ENCODE measurements at places on chromosomes 2 and 18. TPM values are rescaled to one million over a fixed set of nuclear protein-coding genes. Genes with fewer than 3 reads are reported as not detected.

GRCh38 chr18:55078303-55078932, 119.2 kb upstream of the CCDC68 start:
- no peak for DNase-seq
- H3K36me3 ChIP-seq: no peaks in the 10 kb centered on the region
- no peaks in the 10 kb centered on the region for H3K27me3 ChIP-seq
- H3K4me1 ChIP-seq: no peaks in the 10 kb centered on the region
- H3K27ac ChIP-seq: no peak overlapping the region

- DNase-seq: no peak
- H3K4me1 ChIP-seq: no peaks in the 10 kb centered on the region
- no peaks in the 10 kb centered on the region for H3K36me3 ChIP-seq
- H3K27me3 ChIP-seq: peaks cover 6% of the 10 kb centered on the region
- H3K27ac ChIP-seq: no peak overlapping the region
These were observed 113.7 kb upstream of the NRP2 start for GRCh38 chr2:205568620-205569019.

DNA sequence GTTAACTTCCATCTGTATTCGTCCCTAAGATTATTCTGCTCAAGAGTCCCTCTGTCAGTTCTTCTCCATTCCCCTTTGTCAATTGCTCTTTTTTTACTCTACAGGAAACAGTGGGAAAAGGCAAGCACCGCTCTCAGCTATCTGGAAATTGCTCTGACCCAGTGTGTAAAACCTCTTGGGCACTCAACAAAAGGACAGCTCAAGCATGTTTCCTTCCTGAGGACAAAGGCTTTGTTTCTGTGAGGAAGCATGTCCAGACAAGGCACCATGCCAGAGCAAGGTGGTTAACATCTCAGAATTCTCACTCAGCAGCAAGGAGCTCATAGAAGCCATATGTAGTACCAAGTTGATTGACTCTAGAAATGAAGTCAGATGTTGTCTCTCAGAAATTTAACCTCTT, 735.6 kb downstream of the TSN start:
- no peaks in the 10 kb centered on the region for H3K36me3 ChIP-seq
- DNase-seq: no peak
- H3K27ac ChIP-seq: no peak overlapping the region
- no peaks in the 10 kb centered on the region for H3K4me1 ChIP-seq
- no peak overlapping the region for H3K4me3 ChIP-seq

The PFN4 gene
- not detected for total RNA-seq

GRCh38 chr2:69489793-69490192, 52.6 kb upstream of the NFU1 start:
- DNase-seq: no peak
- H3K36me3 ChIP-seq: peaks cover 71% of the 10 kb centered on the region
- H3K4me1 ChIP-seq: peaks cover 34% of the 10 kb centered on the region
- H3K27me3 ChIP-seq: no peaks in the 10 kb centered on the region
- H3K27ac ChIP-seq: peak overlapping the region; percentile 76

DNA sequence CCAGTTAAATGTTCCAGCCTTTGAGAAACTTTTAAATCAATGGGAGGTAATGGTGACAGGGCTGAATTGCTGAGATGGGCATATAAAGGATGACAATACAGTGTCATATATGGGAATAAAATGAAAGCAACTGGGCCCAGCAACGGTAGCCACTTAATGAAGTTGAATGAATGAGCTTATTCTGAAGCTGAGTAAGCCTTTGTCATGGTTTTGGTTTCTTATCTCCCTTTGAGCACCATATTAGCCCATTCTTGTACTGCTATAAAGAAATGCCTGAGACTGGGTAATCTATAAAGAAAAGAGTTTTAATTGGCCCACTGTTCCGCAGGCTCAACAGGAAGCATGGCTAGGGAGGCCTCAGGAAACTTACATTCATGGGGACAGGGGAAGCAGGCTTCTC, 3.5 kb upstream of the THUMPD2 start:
- H3K4me3 ChIP-seq: no peak overlapping the region
- H3K27me3 ChIP-seq: peaks cover 8% of the 10 kb centered on the region
- DNase-seq: no peak
- peaks cover 33% of the 10 kb centered on the region for H3K4me1 ChIP-seq
- peaks cover 6% of the 10 kb centered on the region for H3K36me3 ChIP-seq
- H3K27ac ChIP-seq: no peak overlapping the region

GRCh38 chr18:27005589-27005988, 140.1 kb upstream of the AQP4 start:
- no peak overlapping the region for H3K27ac ChIP-seq
- no peak overlapping the region for H3K4me3 ChIP-seq
- H3K36me3 ChIP-seq: no peaks in the 10 kb centered on the region
- DNase-seq: no peak
- H3K27me3 ChIP-seq: no peaks in the 10 kb centered on the region

The SLC23A3 gene
- total RNA-seq: 2.3 TPM

GRCh38 chr18:32552421-32553030, 81.8 kb upstream of the GAREM1 start:
- H3K27ac ChIP-seq: no peak overlapping the region
- no peak overlapping the region for H3K4me3 ChIP-seq
- H3K36me3 ChIP-seq: no peaks in the 10 kb centered on the region
- DNase-seq: peak; percentile 71
- H3K4me1 ChIP-seq: peaks cover 1% of the 10 kb centered on the region

- peak; percentile 1 for DNase-seq
- H3K27ac ChIP-seq: no peak overlapping the region
These were observed 31.2 kb downstream of the ASB1 start for GRCh38 chr2:238457927-238458324.

DNA sequence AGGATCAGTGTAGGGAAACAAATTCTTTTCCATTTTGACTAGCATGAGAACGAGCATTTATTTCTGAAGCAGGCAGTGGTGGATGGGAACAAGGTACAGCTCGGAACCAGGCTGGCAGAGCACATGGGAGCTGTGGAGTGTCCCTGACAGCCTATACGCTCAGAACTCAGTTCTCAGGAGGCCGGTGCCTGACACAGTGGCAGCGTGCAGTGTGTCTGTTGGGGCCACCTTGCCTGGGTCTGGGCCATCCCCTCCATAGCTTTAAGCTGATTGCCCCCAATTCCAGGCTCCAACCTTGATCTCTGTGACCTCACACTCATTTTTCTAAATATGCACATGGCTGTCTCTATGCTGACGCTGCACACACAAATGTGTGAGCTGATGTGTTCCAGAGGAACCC, 54.5 kb upstream of the ATG16L1 start:
- H3K27me3 ChIP-seq: no peaks in the 10 kb centered on the region
- H3K4me3 ChIP-seq: no peak overlapping the region
- H3K27ac ChIP-seq: no peak overlapping the region

GRCh38 chr2:143974262-143974661, 545.7 kb downstream of the ZEB2 start:
- no peak overlapping the region for H3K4me3 ChIP-seq
- no peaks in the 10 kb centered on the region for H3K4me1 ChIP-seq
- H3K27ac ChIP-seq: no peak overlapping the region
- no peaks in the 10 kb centered on the region for H3K27me3 ChIP-seq
- H3K36me3 ChIP-seq: no peaks in the 10 kb centered on the region
- DNase-seq: no peak

The APCDD1 gene
- not detected for total RNA-seq

GRCh38 chr2:177193240-177193639, 19.4 kb upstream of the HNRNPA3 start:
- no peaks in the 10 kb centered on the region for H3K36me3 ChIP-seq
- no peak overlapping the region for H3K27ac ChIP-seq
- H3K4me3 ChIP-seq: no peak overlapping the region
- no peak for DNase-seq
- no peaks in the 10 kb centered on the region for H3K27me3 ChIP-seq
- H3K4me1 ChIP-seq: peaks cover 6% of the 10 kb centered on the region

DNA sequence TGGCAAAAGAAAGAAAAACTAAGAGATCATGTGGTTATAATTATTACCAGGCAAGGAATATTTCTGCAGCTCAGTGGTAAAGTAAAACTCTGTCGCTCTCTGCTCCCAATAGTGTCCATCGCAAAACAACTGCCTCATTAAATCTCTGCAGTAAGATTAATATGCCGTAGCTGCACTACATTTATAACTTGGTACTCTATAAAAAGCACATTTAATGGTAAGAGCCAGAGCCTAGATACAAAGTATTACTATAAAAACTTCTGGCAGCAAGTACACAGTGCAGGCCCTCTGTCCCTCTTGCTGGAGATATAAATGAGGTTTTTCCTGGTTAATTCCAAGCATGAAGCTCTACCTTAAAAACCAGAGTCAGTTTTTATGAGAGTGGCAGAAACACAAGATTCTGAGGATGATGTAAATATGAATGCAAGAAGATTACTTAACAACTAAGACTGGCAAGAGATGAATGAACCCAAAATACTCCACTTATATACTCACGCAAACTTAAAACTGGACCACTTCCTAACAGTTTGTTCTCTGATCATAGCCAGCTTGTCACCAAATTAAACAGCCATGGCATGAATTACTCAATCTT, 25.5 kb downstream of the ZNF521 start:
- H3K4me3 ChIP-seq: no peak overlapping the region
- no peak for DNase-seq
- H3K36me3 ChIP-seq: no peaks in the 10 kb centered on the region
- H3K4me1 ChIP-seq: no peaks in the 10 kb centered on the region
- no peaks in the 10 kb centered on the region for H3K27me3 ChIP-seq
